ENCODE measurements at places on chromosomes 4 and X.

- no peak for DNase-seq
- H3K27ac ChIP-seq, result no peak overlapping the region
- H3K36me3 ChIP-seq, result no peaks in the 10 kb centered on the region
- H3K27me3 ChIP-seq, result no peaks in the 10 kb centered on the region
- H3K4me3 ChIP-seq, result no peak overlapping the region
Observed at GRCh38 chrX:53088136-53088974, 5.6 kb upstream of the KANTR start.

DNA sequence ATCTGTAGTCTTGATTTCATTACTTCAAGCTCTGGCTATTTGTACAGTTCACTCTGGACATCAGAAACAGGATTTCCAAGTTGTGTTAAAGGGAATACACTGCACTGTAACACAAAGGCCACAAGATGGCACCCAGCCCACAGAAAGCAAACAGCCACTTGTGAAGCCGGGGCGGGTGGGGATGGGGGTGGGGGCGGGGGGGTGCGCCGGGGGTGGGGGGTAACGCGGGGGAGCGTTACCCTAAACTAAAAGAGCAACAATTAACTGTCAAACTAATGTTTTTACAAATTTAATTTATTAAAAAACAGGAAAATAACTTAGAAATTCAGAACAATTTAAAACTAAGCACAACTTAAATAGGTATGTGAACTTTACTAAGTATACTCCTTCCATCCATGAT, 27.3 kb downstream of the PRDX4 start:
- H3K27ac ChIP-seq, result no peak overlapping the region
- H3K27me3 ChIP-seq, result no peaks in the 10 kb centered on the region
- peak; percentile 28 for DNase-seq
- H3K4me3 ChIP-seq, result no peak overlapping the region
- no peaks in the 10 kb centered on the region for H3K4me1 ChIP-seq

GRCh38 chr4:145098675-145099037, 545 bp downstream of the ABCE1 start:
- peak overlapping the region; percentile 90 for H3K4me3 ChIP-seq
- peak overlapping the region; percentile 86 for H3K27ac ChIP-seq
- H3K36me3 ChIP-seq, result peaks cover 6% of the 10 kb centered on the region
- peak; percentile 35 for DNase-seq
- H3K27me3 ChIP-seq, result no peaks in the 10 kb centered on the region

GRCh38 chr4:3675251-3676115, 90.7 kb upstream of the ADRA2C start:
- DNase-seq, result no peak
- no peak overlapping the region for H3K4me3 ChIP-seq
- H3K36me3 ChIP-seq, result no peaks in the 10 kb centered on the region
- peaks cover 93% of the 10 kb centered on the region for H3K27me3 ChIP-seq
- H3K27ac ChIP-seq, result no peak overlapping the region

- H3K4me1 ChIP-seq, result no peaks in the 10 kb centered on the region
- no peaks in the 10 kb centered on the region for H3K27me3 ChIP-seq
- no peak for DNase-seq
- H3K27ac ChIP-seq, result no peak overlapping the region
- no peak overlapping the region for H3K4me3 ChIP-seq
Observed at GRCh38 chr4:187171706-187172339, 448.2 kb upstream of the FAT1 start.

GRCh38 chr4:118367872-118368271, 15.1 kb upstream of the PRSS12 start:
- H3K4me1 ChIP-seq, result no peaks in the 10 kb centered on the region
- no peaks in the 10 kb centered on the region for H3K36me3 ChIP-seq
- H3K27me3 ChIP-seq, result no peaks in the 10 kb centered on the region
- DNase-seq, result no peak
- no peak overlapping the region for H3K27ac ChIP-seq
- H3K4me3 ChIP-seq, result no peak overlapping the region

GRCh38 chr4:1863297-1864033, 7.5 kb upstream of the LETM1 start:
- H3K27ac ChIP-seq, result no peak overlapping the region
- H3K4me3 ChIP-seq, result no peak overlapping the region
- no peak for DNase-seq
- no peaks in the 10 kb centered on the region for H3K36me3 ChIP-seq

DNA sequence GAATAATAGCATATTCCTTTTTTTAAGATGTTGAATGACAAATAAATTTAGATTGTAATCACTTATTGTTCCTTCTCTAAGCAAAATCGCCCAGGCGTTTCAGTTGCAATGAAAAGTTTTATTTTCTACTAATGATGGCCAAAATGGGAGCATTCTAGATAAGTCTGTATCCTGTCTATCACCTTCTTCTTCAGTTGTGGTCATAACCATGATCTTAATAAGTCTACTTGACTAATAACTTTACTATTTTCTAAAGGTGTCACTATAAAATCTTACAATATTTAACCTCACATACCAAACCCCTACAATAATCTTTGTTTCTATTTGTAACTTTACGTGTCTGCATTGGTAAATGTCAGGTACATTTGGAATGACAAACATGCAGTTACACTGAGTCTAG, 723.7 kb upstream of the MAGEB2 start:
- H3K27ac ChIP-seq, result no peak overlapping the region
- no peak overlapping the region for H3K4me3 ChIP-seq
- H3K36me3 ChIP-seq, result no peaks in the 10 kb centered on the region
- H3K4me1 ChIP-seq, result peaks cover 18% of the 10 kb centered on the region
- no peak for DNase-seq
- H3K27me3 ChIP-seq, result no peaks in the 10 kb centered on the region

- H3K4me3 ChIP-seq, result no peak overlapping the region
- no peak overlapping the region for H3K27ac ChIP-seq
- H3K27me3 ChIP-seq, result no peaks in the 10 kb centered on the region
- no peaks in the 10 kb centered on the region for H3K36me3 ChIP-seq
- no peaks in the 10 kb centered on the region for H3K4me1 ChIP-seq
Observed at GRCh38 chr4:67035986-67036385, 509.3 kb downstream of the CENPC start.

- no peak for DNase-seq
- no peaks in the 10 kb centered on the region for H3K36me3 ChIP-seq
- no peaks in the 10 kb centered on the region for H3K4me1 ChIP-seq
- no peak overlapping the region for H3K27ac ChIP-seq
- H3K4me3 ChIP-seq, result no peak overlapping the region
Observed at GRCh38 chrX:39418731-39419638, 617.7 kb downstream of the MID1IP1 start.

GRCh38 chr4:102474736-102475504, 26.2 kb upstream of the NFKB1 start:
- H3K27ac ChIP-seq, result no peak overlapping the region
- no peaks in the 10 kb centered on the region for H3K27me3 ChIP-seq
- no peaks in the 10 kb centered on the region for H3K36me3 ChIP-seq
- no peak overlapping the region for H3K4me3 ChIP-seq
- no peak for DNase-seq

DNA sequence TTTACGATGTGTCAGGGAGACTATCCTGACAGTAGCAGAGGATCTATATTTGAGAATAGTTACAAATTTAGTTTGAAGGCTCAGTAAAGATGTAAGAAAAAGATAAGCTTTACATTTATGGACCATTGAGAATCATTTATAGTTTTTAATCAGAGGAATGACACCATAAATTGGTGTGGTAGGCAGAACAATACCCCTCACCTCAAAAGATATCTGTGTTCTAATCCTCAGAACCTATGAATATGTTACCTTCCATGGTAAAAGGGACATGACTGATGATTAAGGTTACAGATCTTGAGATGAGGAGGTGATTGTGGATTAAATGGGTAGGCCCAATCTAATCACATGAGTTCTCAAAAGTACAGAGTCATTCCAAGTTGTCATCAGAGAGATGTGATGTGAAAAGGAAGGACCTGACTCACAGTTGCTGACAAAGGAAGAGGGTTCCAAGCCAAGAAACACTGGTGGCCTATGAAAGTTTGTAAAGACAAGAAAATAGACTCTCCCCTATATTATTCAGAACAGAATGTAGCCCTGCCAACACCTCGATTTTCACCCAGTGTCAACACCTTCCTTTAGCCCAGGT, 27.0 kb downstream of the EREG start:
- peaks cover 3% of the 10 kb centered on the region for H3K4me1 ChIP-seq
- H3K27ac ChIP-seq, result no peak overlapping the region
- no peak for DNase-seq
- no peaks in the 10 kb centered on the region for H3K36me3 ChIP-seq

DNA sequence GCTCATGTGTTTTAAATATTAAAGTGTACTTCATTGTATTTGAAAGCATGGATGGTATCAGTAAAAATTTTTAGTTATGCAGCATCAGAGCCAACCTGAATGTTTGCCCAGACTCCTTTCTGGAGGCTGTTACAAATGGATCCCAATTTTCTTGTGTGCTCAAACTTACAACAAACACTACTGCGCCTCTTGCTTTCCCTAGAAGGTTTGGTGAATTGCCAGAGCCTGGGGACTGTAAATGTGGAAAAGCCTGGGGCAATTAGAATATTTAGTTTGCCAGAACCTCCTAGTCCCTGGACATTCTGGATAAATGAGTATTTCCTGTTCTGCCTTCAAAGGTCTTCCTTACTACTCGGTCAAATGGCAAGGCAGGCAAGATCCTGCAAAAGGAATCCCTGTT, 4.8 kb downstream of the CAPN6 start:
- DNase-seq, result no peak
- H3K27ac ChIP-seq, result no peak overlapping the region
- H3K27me3 ChIP-seq, result no peaks in the 10 kb centered on the region
- no peaks in the 10 kb centered on the region for H3K36me3 ChIP-seq
- no peak overlapping the region for H3K4me3 ChIP-seq

- H3K27ac ChIP-seq, result no peak overlapping the region
- no peak overlapping the region for H3K4me3 ChIP-seq
- no peaks in the 10 kb centered on the region for H3K27me3 ChIP-seq
- DNase-seq, result no peak
- no peaks in the 10 kb centered on the region for H3K4me1 ChIP-seq
- no peaks in the 10 kb centered on the region for H3K36me3 ChIP-seq
Observed at GRCh38 chr4:180741703-180742102, 1501.5 kb upstream of the TENM3 start.

DNA sequence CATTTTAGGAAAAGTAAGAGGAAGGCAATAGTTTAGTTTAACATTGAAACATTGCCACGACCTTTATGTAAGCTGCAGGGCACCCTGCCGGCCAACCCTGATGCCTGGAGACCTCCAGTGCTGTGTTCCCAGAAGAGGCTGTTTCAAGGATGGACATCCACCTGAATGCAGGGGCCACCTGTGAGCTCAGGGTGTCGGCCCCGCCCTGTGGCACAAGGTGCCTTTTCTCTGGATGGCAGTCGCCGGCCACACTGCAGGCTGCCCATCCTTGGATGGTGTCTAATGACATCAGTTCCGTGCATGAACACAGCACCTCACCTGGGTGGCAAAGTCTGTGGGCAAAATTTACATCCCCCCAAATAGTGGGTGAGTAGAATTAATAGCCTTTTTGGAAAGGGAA, 180.0 kb downstream of the AFAP1 start:
- no peaks in the 10 kb centered on the region for H3K4me1 ChIP-seq
- peaks cover 51% of the 10 kb centered on the region for H3K27me3 ChIP-seq
- H3K27ac ChIP-seq, result no peak overlapping the region
- H3K36me3 ChIP-seq, result no peaks in the 10 kb centered on the region
- DNase-seq, result no peak
